Stimulated activated CD8-positive, alpha-beta memory T cell treated with anti-CD3 and anti-CD28 coated beads, Interleukin-12 subunit alpha, Interleukin-12 subunit beta, amount 100 ng/mL, for 1 hour (primary cell): ENCODE measurements at places on chromosomes 11 and 22.

DNA sequence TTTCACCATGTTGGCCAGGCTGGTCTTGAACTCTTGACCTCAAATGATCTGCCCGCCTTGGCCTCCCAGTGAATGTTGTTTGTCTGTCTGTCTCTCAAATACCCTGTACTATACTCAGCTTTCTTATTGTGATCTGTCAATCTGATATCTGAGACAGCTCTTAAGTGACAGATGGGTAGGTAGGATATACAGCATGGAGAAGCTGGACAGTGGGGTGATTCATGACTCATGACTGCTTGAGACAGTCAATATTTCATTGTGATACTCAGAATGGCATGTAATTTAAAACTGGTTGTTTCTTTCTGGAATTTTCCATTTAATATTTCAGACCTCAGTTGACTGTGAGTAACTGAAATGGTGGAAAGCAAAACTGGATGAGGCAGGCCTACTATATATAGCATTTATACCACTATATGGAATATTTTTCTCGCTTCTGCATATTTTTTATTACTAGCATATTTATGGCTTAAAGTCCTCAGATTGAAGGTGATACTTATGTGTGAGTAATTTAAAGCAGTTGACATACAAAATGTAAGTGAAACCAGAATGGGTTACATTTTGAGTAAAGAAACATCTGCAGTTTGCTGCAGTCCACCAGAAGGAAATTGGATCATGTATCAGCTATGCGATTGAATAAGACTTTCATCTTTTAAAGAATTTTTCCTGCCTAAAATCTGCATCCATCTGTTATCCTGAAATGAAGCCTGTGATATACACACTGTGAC, 22.3 kb downstream of the ARHGAP42 start:
- no peak for DNase-seq

DNA sequence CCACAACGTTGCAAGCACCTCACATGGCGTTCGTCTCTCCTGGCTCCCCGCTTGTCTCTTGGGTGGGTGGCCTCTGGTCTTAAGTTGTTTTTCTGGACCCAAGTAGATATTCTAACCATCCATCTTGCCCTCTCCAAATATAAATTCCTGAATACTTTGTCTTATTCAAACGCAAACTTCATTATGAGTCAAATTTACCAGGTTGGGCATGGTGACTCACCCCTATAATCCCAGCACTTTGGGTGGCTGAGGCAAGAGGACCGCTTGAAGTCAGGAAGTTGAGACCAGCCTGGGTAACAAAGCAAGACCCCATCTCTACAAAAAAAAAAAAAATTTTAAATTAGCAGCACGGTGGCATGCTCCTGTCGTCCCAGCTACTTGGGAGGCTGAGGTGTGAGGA, 5.1 kb upstream of the IGSF9B start:
- no peak for DNase-seq

DNA sequence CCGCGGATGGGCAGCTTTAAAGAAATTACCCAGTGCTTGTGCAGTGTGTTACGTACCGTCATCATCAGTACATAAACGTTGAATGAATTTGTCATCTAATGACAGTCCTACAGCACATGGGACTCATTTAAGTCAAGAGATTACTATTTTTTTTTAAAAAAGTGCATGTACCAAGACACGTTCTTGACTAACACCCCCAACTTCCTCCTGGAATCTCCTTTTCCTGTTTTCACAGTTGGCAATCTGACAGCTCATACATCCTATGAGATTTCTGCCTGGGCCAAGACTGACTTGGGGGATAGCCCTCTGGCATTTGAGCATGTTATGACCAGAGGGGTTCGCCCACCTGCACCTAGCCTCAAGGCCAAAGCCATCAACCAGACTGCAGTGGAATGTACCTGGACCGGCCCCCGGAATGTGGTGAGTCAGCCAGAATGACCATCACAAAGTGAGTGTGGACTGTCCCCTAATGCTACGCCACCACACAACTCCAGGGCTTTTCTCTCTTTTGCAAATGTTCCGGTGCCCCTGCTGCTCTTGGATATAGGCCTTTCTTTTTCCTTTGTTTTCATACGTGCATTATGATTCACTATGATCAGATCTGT, 162.0 kb upstream of the SORL1-AS1 start:
- no peak for DNase-seq

DNA sequence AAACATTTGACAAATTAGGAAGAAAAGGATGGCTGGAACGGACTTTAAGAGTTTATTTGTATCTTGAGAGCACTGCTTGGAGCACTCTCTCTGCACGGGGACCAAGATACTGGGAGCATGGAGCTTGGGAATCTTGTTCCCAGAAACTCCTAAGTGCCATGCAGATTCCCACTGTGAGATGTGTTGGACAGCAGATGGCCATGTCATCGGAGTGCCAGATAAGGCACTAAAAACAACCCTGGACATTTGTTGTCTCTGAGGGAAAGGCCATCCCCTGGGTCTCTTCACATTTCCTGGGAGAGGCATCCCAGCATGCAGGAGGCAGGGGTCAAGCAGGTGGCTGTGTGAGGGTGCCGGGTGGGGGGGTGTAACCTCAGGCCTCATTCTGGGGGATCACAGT, 2.9 kb downstream of the KIRREL3 start:
- DNase-seq, result no peak

GRCh38 chr11:88886796-88887195, 179.0 kb downstream of the GRM5 start:
- peak; percentile 3 for DNase-seq

DNA sequence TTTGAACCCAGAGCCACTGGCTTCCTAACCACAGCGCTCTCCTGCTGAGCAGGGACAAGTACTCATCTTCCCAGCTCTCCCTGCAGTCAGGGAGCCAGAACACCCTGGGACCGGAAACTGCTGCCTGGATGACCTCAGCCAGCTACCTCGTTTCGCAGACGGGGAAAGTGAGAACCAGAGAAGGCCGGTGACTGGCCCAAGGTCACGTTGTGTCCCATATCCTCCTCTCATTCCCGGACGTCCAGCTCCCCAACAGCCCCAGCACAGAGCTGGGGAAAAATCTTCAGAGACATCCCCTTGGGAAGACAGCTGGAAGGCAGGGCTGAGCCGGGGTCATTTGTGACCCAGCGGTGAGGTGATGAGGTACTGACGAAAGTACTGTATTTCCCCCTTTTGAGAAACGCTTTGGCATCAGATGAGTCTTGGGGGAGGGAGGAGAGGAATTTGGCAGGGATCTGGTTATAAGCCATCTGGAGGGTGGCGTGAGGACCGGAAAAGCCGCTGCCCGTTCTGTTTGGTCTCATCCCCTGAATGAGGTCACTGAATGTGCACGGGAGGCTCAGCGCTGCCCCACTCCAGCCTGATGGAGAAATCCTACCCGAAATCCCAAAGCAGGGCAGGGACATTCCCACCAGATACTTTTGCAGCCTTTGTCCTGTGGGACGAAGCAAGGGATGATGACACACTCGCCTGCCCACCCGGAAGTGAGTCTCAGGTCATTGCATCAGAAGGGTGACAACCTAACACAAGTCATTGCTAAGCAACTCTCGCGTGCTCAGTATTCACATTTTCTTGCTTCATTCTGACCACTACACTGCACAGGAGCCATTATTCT, 41.1 kb downstream of the LIF start:
- no peak for DNase-seq

- DNase-seq, result no peak
These were observed 31.8 kb upstream of the APOBEC3A start for GRCh38 chr22:38925571-38926041.

GRCh38 chr11:73168925-73169579, 26.9 kb upstream of the FCHSD2 start:
- DNase-seq, result no peak

GRCh38 chr11:76241243-76242000, 35.1 kb upstream of the WNT11 start:
- no peak for DNase-seq

GRCh38 chr11:79296141-79296540, 144.7 kb downstream of the TENM4 start:
- no peak for DNase-seq

- DNase-seq, result no peak
These were observed 533 bp downstream of the SERGEF start for GRCh38 chr11:18012122-18012905.

GRCh38 chr11:62464655-62465054, 45.8 kb downstream of the SCGB1A1 start:
- no peak for DNase-seq

- no peak for DNase-seq
These were observed 31.9 kb downstream of the ATG13 start for GRCh38 chr11:46649180-46649738.

DNA sequence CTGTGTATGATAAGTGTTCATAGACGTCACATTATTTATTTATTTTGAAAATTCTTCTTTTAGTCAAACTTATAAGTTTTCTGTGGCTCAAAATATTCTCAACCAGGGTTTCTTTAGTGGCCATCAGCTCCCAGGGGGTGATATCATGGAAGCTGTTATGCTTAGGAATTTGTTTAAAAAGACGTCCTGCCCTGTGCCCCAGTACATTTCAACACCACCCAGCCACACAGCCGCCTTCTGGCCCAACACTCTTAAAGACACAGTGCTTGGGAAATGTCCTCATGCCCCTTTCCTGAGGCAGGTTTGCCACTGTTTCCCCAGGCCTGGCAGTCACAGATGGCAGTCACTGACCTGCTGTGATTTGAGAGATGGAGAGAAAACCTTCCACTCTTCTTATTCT, 19.9 kb downstream of the TSKU start:
- no peak for DNase-seq

GRCh38 chr11:304915-305843, 2.4 kb upstream of the IFITM2 start:
- DNase-seq, result no peak

GRCh38 chr11:73907191-73907590, 30.4 kb downstream of the PAAF1 start:
- DNase-seq, result no peak

GRCh38 chr11:3985631-3986030, 109.0 kb upstream of the RRM1 start:
- no peak for DNase-seq

GRCh38 chr11:23727794-23728193, 769.1 kb upstream of the LUZP2 start:
- DNase-seq, result no peak

GRCh38 chr11:78349624-78350023, 68.0 kb downstream of the GAB2 start:
- no peak for DNase-seq

DNA sequence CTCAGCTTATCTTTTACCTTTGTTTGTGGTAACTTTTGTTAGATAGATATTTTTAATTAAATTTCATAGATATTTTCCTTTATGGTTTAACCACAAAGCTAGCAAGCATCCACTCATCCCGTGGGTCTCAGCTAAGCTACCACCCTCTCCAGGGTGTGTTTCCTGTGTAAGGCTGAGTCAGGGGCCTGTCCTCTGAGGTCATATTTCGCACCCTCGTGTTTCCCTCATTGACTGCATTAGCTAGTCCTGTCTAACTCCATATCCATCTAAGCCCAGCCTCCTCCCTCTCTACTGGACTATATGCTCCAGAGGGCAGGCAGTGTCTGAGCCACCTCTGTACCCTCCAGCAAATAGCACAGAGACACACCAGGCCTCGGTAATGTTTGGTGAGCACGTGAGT, 16.7 kb downstream of the XRRA1 start:
- DNase-seq, result no peak

GRCh38 chr11:69157822-69158231, 2.1 kb downstream of the SMIM38 start:
- no peak for DNase-seq

- no peak for DNase-seq
These were observed 1078.0 kb downstream of the LRRC4C start for GRCh38 chr11:40381481-40381880.

DNA sequence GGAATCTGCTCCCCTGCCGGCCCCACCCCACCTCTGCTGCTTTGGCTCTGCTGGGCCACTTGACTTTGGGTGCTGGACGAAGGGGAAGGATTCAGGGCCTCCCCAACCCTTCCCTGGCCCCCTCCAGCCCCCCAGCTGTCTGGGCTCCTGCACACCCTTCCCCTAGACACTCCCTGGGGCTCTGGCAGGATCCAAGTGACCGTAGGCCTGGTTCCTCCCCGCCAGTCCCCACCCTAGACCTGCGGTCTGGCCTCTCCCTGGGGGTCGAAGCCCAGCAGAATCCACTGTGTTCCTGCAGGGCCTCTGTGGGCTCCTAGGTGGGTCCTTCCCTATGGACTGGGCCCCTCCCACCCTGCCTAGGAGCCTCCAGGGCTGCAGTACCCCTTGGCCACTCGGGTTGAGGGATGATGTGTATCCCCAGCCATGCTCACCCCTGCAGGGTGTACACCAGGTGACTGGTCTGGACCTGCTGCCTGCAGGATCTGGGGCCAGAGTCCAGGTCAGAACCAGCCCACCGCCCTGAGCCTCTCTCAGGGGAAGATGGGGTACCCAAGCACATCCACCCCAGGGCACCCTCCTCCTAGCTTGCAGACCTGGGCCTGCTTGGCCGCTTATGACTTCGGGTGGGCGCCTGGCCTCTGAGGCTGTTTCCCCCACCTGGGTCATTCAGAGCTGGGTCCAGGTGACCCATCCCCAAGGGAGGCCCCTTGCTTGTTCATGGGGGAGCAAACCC, 5.6 kb downstream of the PIM3 start:
- DNase-seq, result no peak

DNA sequence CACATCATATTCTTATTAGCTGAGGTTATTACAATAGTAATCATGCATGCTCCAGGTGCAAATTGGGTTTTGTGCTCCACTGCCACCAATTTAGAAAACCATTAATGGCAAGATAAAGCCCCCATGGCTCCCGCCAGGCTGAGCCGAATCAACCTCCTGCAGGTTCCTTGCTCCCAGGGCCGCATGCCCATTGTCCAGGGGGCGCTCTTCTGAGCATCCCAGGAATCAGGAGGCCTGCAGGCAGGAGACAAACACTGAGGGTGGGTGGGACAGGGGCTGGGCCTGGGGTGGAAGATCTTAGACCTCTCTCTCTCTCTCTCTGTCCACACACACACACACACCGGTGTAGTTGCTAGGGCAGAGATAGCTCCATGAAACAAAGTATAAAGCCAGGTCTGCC, 57.4 kb downstream of the BUD13 start:
- DNase-seq, result no peak

DNA sequence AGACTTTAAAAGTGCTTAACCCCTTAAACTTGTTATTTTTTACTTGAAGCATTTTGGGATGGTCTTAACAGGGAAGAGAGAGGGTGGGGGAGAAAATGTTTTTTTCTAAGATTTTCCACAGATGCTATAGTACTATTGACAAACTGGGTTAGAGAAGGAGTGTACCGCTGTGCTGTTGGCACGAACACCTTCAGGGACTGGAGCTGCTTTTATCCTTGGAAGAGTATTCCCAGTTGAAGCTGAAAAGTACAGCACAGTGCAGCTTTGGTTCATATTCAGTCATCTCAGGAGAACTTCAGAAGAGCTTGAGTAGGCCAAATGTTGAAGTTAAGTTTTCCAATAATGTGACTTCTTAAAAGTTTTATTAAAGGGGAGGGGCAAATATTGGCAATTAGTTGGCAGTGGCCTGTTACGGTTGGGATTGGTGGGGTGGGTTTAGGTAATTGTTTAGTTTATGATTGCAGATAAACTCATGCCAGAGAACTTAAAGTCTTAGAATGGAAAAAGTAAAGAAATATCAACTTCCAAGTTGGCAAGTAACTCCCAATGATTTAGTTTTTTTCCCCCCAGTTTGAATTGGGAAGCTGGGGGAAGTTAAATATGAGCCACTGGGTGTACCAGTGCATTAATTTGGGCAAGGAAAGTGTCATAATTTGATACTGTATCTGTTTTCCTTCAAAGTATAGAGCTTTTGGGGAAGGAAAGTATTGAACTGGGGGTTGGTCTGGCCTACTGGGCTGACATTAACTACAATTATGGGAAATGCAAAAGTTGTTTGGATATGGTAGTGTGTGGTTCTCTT, 2.8 kb downstream of the MALAT1 start:
- no peak for DNase-seq

GRCh38 chr11:86984701-86985100, 29.5 kb upstream of the FZD4 start:
- DNase-seq, result no peak
